ENCODE measurements at places on chromosomes 1 and 21.

- peak; percentile 67 for DNase-seq
Measured at GRCh38 chr1:228507961-228508652, 20.9 kb downstream of the RNF187 start.

- no peak for DNase-seq
Measured at GRCh38 chr1:16249596-16250241, 12.7 kb upstream of the CPLANE2 start.

GRCh38 chr1:74504125-74504932 lies 8.1 kb downstream of the LRRC53 start:
- DNase-seq = no peak

GRCh38 chr1:24502065-24502708 lies 449 bp upstream of the RCAN3 start:
- DNase-seq = peak; percentile 86

- DNase-seq = no peak
Measured at GRCh38 chr1:85582687-85583591, 2.4 kb downstream of the CCN1 start.

DNA sequence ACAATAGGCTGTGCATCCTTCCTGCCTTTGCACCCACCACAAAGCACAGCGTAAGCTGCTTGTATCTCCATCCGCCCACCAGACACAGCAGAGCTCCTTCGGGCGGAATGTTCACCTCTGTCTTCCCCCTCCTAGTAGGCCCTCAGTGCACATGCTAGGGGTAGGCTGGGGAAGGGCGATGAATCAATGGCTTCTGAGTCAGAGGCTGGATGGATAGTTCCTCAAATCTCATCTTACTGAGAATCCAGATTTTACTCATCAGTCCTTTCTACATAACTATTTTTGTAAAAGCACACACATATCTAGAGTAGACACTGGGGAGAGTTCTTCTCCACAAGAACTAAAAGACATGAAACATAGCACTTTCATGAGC lies 73.8 kb downstream of the BCAR3 start:
- DNase-seq = no peak

DNA sequence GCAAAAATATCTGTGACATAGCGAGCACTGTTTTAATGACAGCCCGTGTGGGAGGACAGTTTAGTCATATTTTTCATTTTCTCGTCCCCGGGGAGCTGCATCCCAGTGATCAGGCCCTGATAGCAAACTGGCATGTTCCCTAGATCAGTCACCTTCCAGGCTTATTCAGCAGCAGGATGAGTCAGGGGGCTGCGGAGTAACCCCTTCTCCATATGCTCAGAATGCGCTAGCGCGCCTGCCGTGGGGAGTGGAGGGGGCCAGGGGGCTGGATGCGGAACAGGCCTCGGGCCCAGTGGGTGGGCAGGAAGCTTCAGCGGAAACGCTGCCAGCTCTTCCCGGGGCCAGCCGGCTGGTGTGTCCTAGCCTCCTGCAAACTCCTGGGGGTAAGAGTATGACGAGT lies 94.0 kb downstream of the KCND3 start:
- DNase-seq = no peak

GRCh38 chr1:38327559-38327973 lies 281.0 kb upstream of the POU3F1 start:
- DNase-seq = peak; percentile 78

- no peak for DNase-seq
Measured at GRCh38 chr1:206979379-206980043, 9.3 kb upstream of the FCAMR start.

DNA sequence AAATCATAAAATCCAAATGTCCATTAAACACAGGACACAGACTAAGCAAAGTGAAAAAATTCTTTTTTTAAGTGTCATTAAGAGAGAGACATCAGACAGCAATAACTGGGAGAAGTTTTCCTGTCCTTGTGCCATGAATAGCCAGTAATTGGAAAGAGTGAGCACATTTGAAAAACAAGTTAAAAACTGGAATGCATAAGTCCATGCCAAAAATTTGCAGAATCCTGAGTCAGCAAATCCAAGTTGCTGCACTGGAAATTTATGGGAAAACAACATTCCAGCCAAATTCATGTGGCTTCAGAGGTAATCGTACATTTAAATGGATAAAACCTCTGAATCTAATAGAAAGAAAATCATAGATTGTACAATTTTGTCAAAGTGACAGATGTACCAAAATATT lies 291.4 kb downstream of the LRRC40 start:
- DNase-seq = no peak

DNA sequence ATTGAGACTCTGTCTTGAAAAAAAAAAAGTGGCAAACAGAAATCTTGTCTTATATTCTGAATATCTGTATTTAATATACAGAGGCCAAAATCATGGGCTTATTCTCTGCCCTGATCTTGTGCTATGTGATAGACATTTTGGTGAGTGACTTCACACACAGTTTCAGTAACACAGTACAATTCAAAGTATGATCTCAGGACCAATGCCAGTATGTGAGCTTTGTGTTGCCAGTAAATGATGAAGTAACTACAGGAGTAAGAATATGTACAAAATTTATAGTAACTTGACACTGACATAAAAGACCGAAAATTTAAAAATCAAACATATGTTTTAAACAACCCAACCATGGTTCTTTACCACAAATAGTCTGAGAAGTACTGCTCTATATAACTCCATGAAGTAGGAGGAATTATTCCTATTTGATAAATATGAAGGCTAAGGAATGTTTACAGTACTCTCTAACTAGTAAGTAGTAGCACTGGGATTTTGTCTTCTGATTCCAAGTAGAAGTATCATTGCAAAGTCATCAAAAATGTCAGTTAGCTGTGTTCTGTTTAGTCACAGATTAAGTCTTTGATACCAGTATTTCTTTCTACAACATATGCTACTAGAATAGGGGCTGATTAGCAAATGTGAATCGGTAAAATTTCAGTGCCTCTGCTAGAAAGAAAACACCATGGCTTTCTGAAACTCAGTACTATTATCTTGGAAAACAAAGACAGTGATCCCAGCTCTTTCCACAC lies 25.3 kb downstream of the DPH5 start:
- DNase-seq = no peak

DNA sequence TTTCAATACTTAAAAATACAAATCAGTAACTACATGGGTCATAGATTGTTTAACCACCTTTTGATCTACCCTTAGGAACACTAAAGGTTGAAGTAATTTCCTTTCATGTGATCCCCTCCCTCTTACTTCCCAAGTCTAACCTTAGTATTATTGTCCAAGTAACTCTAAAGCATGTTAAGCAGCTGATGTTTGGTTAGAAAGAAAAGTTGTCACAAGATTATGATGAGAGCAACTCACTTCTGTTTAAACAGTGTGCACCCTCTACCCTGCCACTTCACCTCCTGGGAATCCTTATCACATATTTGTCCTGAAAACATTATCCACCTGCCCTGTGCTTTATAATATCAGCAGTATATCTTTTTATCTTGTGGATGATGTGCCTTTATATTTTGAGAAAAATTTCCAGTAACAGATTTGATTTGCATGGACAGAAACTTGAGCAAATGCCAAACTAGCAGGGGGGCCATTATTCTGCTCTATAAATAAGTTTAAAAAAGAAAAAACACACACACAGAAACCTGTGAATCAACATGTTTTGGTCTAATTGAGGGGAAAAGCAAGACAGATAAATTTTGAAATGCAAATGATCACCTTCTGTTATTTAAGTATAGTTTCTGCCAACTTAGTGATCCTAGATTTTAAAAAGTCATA lies 194.3 kb downstream of the RPS6KC1 start:
- DNase-seq = no peak
